ENCODE measurements at places on chromosomes 3 and 15.

DNA sequence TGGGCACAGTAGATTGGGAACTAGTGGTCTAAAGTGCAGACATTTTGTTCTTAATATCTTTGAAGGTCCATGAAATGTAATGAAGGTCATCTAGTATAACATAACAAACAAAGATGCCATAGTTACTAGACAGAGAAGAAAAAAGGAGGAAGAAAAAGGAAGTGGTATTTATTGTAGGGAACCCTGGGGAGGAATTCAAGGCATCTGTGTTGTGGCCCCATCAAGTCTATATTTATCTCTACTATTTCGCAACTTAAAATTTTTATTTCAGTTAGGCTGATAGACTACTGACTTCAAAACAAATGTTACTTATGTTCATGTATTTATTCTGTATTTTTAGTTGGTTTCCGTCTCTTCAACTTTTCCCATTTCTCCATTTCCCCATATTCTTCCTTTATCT lies 48.9 kb upstream of the ZDHHC23 start:
- H3K27ac ChIP-seq: no peak overlapping the region
- no peaks in the 10 kb centered on the region for H3K36me3 ChIP-seq
- no peaks in the 10 kb centered on the region for H3K27me3 ChIP-seq
- DNase-seq: no peak

DNA sequence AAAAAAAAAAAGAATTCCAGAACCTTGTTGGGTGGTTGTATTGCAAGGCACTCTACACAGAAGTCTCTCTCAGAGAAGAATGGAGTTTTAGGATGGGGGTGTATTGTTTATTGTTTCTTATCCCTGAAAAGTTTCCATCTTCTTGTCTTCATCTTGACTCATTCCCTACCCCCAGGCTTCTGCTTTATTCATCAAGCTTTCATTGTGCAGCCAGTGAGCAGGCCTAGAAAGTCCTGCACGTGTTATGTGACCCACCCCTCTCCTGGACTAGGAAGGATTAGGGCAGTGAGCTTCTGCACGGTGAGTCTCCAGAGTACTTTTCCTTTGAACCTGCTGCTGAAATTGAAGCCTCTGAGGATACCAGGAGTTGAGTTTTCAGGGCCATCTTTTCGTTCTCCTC lies 150.9 kb upstream of the IL12A start:
- no peak for DNase-seq
- H3K27ac ChIP-seq: no peak overlapping the region
- H3K4me1 ChIP-seq: no peaks in the 10 kb centered on the region
- H3K27me3 ChIP-seq: no peaks in the 10 kb centered on the region

- DNase-seq: peak; percentile 77
- H3K27ac ChIP-seq: no peak overlapping the region
- H3K36me3 ChIP-seq: no peaks in the 10 kb centered on the region
- no peaks in the 10 kb centered on the region for H3K4me1 ChIP-seq
- H3K4me3 ChIP-seq: no peak overlapping the region
Observed at GRCh38 chr3:179558742-179559364, 3.9 kb upstream of the ACTL6A start.

- H3K4me1 ChIP-seq: no peaks in the 10 kb centered on the region
- H3K4me3 ChIP-seq: no peak overlapping the region
- DNase-seq: no peak
- H3K36me3 ChIP-seq: no peaks in the 10 kb centered on the region
- no peak overlapping the region for H3K27ac ChIP-seq
Observed at GRCh38 chr3:127351775-127352350, 64.0 kb upstream of the PRR20G start.

DNA sequence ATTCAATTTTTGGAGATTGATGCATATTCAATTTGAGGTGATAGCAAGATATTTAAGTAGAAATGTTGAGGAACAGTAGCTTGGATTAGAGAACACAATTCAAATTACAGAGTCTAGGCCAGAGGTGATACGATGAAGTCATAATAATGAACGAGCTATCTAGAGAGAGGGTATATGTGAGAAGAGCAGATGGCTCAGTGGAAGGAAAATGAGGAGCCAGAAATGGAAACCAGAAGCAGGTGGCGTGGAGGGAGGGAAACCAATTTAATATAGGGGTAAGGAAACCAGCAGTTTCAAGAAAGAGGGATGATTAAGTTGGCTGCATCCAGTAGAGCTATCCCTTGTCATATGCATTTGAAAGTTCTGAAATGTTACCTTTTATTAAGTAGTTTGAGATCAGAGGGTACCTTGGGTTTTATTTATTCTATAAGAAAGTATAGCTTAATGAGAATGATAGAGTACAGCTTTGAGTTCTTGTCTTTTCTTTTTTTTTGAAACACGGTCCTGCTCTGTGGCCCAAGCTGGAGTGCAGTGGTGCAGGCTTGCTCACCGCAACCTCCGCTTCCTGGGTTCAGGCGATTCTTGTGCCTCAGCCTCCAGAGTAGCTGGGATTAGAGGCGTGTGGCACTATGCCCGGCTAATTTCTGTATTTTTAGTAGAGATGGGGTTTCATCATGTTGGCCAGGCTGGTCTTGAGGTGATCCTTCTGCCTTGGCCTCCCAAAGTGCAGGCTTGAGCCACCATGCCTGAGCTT lies 22.1 kb downstream of the NCK1 start:
- no peaks in the 10 kb centered on the region for H3K27me3 ChIP-seq
- DNase-seq: no peak
- no peak overlapping the region for H3K27ac ChIP-seq
- H3K4me3 ChIP-seq: no peak overlapping the region
- no peaks in the 10 kb centered on the region for H3K4me1 ChIP-seq

DNA sequence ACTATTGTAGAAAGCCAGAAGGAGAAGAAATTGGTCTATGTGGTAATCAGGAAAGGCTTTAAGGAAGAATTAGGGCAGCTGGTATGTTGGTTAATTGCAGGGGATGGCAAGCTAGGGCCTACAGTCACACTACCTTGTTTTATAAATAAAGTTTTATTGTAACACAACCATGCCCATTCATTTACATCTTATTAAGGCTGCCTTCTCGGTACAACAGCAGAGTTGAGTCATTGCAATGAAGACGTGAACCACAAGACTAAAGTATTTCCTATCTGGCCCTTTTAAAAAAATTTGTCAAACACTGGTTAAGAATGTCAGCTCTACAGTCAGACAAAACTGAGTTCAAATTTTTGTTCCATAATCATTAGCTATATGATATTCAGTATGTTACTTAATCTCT lies 8.3 kb downstream of the SERPINI1 start:
- H3K36me3 ChIP-seq: no peaks in the 10 kb centered on the region
- no peak overlapping the region for H3K4me3 ChIP-seq
- DNase-seq: no peak
- H3K4me1 ChIP-seq: no peaks in the 10 kb centered on the region
- H3K27ac ChIP-seq: no peak overlapping the region
- no peaks in the 10 kb centered on the region for H3K27me3 ChIP-seq

- DNase-seq: peak; percentile 68
- peak overlapping the region; percentile 74 for H3K4me3 ChIP-seq
- H3K27me3 ChIP-seq: no peaks in the 10 kb centered on the region
- peak overlapping the region; percentile 96 for H3K27ac ChIP-seq
- peaks cover 4% of the 10 kb centered on the region for H3K4me1 ChIP-seq
- H3K36me3 ChIP-seq: no peaks in the 10 kb centered on the region
Observed at GRCh38 chr15:81001152-81002008, 657 bp downstream of the TLNRD1 start.

- no peaks in the 10 kb centered on the region for H3K36me3 ChIP-seq
- no peak for DNase-seq
- H3K4me1 ChIP-seq: peaks cover 6% of the 10 kb centered on the region
- H3K27ac ChIP-seq: no peak overlapping the region
- no peak overlapping the region for H3K4me3 ChIP-seq
Observed at GRCh38 chr3:132009241-132009640, 25.6 kb downstream of the CPNE4 start.

GRCh38 chr3:60126511-60127304 lies 1076.9 kb upstream of the CFAP20DC start:
- H3K27me3 ChIP-seq: no peaks in the 10 kb centered on the region
- no peak overlapping the region for H3K4me3 ChIP-seq
- H3K27ac ChIP-seq: no peak overlapping the region
- H3K4me1 ChIP-seq: no peaks in the 10 kb centered on the region

GRCh38 chr15:86872782-86873181 lies 793.1 kb downstream of the AGBL1 start:
- H3K36me3 ChIP-seq: no peaks in the 10 kb centered on the region
- no peak overlapping the region for H3K27ac ChIP-seq
- H3K27me3 ChIP-seq: no peaks in the 10 kb centered on the region
- H3K4me1 ChIP-seq: no peaks in the 10 kb centered on the region
- no peak for DNase-seq

GRCh38 chr3:52715714-52716305 lies 9.9 kb downstream of the SPCS1 start:
- H3K4me1 ChIP-seq: no peaks in the 10 kb centered on the region
- no peaks in the 10 kb centered on the region for H3K36me3 ChIP-seq
- H3K4me3 ChIP-seq: no peak overlapping the region

DNA sequence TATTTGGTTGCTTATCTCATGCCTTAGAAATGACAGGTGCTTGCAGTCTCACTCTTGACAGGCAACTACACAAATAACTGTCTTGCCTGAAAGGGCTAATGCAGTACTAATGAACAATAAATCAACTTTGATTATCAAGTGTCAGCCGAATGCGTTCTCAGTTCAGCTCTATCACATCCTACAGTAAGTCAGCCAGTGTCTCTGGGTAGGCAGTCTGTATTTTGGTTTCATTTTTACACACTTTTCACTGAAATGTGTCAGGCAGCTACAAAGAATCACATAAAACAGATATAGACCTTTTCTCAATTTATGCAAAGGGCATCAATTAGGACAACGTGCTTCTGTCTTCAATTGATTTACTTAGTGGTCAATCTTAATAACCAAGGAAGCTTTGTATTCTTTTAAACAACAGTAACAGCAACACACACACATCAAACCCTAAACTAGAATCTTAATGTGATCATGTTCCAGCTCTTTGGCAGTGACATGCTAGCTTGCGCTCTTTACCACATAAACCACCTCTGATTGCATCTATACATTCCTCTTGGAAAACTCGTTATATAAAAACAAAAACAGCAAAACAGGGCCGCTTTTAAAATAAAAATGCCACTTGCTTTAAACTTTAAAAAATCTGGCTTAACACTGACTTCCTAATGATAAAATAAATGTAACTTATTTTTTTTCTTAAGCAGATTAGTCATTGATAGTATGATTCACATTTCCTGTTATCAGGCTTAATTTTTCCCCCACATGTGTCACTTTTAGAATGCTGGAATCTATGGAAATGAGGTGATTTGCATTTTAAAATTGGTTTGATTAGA lies 520.4 kb downstream of the FOXP1 start:
- no peaks in the 10 kb centered on the region for H3K27me3 ChIP-seq
- H3K36me3 ChIP-seq: no peaks in the 10 kb centered on the region
- no peak for DNase-seq
- no peak overlapping the region for H3K27ac ChIP-seq
- no peak overlapping the region for H3K4me3 ChIP-seq

DNA sequence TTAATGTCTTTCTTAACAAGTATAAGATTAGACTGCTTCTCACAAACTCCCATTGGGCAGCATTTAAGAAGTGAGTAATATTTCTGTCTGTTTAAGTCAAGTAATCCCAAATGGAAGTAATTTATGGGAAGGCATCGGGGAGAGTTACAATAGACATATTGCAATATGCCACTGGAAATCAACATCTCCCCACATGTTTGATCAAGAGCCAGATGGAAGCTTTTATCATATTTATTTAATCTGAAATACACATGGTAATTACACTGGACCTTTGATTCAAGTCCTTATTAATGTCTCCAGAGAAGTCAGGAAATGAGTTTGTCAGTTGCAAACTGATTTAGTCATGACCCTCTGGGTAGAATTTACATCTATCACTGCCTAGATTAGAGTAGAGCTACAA lies 943.8 kb downstream of the VGLL3 start:
- H3K4me1 ChIP-seq: no peaks in the 10 kb centered on the region
- no peak overlapping the region for H3K4me3 ChIP-seq
- no peaks in the 10 kb centered on the region for H3K27me3 ChIP-seq
- DNase-seq: no peak

- no peak for DNase-seq
- H3K27ac ChIP-seq: no peak overlapping the region
- H3K4me3 ChIP-seq: no peak overlapping the region
- no peaks in the 10 kb centered on the region for H3K27me3 ChIP-seq
- H3K4me1 ChIP-seq: no peaks in the 10 kb centered on the region
Observed at GRCh38 chr3:140056047-140056446, 121.1 kb downstream of the CLSTN2 start.

DNA sequence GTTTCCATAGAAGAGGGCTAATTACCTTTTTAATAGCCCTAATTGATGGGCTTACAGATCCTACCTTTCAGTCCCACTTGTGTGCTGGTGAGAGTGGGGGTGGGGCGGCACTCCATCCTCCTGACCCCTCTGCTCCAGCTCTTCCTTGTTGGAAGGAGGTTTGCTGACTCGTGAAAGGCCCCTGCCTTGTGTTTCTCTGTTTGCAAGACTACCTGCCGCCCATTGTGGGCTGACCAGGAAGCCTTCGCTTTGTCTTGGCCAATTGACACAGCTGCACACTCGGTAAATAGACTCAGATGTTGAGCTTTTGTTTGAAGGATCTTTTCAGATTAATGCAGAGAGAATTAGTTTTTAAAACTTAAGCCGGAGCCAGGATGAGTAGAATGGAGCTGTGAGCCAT lies 197.3 kb upstream of the HES1 start:
- H3K36me3 ChIP-seq: no peaks in the 10 kb centered on the region
- no peaks in the 10 kb centered on the region for H3K4me1 ChIP-seq
- peak; percentile 29 for DNase-seq

- H3K36me3 ChIP-seq: no peaks in the 10 kb centered on the region
- no peak overlapping the region for H3K27ac ChIP-seq
- no peak for DNase-seq
- H3K4me1 ChIP-seq: peaks cover 2% of the 10 kb centered on the region
- no peak overlapping the region for H3K4me3 ChIP-seq
- H3K27me3 ChIP-seq: no peaks in the 10 kb centered on the region
Observed at GRCh38 chr3:196643201-196643749, 3.8 kb downstream of the NRROS start.

DNA sequence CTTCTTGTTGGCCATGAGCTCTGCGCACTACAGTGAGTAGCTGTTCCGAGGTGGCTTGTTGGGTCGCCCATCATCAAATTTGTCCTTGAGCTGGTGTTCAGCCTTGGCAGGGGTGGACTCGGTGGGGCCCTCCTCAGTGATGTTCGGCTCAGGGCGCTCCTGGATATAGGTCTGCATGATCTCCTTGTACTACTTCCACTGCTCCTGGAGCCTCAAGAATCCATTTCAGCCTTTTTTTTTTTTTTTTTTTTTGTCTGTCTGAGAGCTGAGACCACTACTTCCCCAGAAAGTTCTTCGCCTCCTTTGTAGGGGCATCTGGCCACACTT lies 39.3 kb upstream of the ARL8B start:
- no peaks in the 10 kb centered on the region for H3K4me1 ChIP-seq
- H3K36me3 ChIP-seq: no peaks in the 10 kb centered on the region
- no peaks in the 10 kb centered on the region for H3K27me3 ChIP-seq
- no peak for DNase-seq
- H3K4me3 ChIP-seq: no peak overlapping the region
- H3K27ac ChIP-seq: no peak overlapping the region

Measured in mesendoderm (in vitro differentiated cells).